ENCODE measurements at places on chromosomes 1 and 21. TPM values are rescaled to one million over a fixed set of nuclear protein-coding genes. Genes with fewer than 3 reads are reported as not detected.
A peak's percentile ranks its signal among the peaks of the same experiment; 100 is the strongest.

The PPIAL4G gene
- total RNA-seq: not detected

The HSPA6 gene
- total RNA-seq: 0.98 TPM

- peak overlapping the region; percentile 84 for H3K4me3 ChIP-seq
- no peak for DNase-seq
- H3K27me3 ChIP-seq: no peaks in the 10 kb centered on the region
- H3K36me3 ChIP-seq: no peaks in the 10 kb centered on the region
- peaks cover 11% of the 10 kb centered on the region for H3K4me1 ChIP-seq
Measured at GRCh38 chr1:162070094-162070748, 730 bp downstream of the NOS1AP start.

DNA sequence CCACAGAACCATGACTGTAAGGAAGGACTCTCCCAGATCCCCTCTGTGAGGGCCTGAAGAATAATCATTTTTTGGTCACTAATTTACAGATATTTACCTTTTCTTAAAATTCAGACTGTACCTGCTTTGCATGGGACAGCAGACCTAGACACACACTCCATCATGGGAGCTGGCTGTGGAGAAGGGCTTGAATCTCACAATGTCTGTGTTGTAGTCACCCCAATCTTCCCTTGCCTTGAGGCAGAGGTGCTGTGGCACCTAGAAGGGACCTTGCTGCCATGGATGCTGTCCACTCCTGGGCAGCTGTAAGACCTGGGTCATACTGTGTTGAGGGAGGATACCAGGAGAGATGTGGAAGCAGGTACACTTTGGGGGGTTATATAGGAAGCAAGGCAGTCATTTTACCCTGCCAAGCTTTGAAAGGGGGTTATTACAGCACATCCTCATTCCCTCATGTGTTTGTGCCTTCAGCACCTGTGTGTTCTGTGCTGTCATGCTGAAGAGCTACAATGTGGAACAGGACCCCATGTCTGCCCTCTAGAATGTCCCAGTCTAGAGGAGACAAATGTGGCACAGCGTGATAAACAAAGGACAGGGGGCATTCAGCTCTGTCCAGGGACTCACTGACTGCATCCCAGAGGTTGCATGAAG lies 27.1 kb downstream of the TRAF5 start:
- DNase-seq: no peak
- H3K36me3 ChIP-seq: no peaks in the 10 kb centered on the region
- H3K27ac ChIP-seq: no peak overlapping the region

- no peak overlapping the region for H3K4me3 ChIP-seq
- H3K27me3 ChIP-seq: no peaks in the 10 kb centered on the region
- DNase-seq: no peak
- H3K27ac ChIP-seq: no peak overlapping the region
Measured at GRCh38 chr1:115454837-115455511, 116.9 kb upstream of the NGF start.

GRCh38 chr1:54811066-54811465 lies 9.9 kb upstream of the TTC22 start:
- no peaks in the 10 kb centered on the region for H3K27me3 ChIP-seq
- no peaks in the 10 kb centered on the region for H3K36me3 ChIP-seq
- no peaks in the 10 kb centered on the region for H3K4me1 ChIP-seq
- H3K27ac ChIP-seq: no peak overlapping the region
- H3K4me3 ChIP-seq: no peak overlapping the region

- no peaks in the 10 kb centered on the region for H3K27me3 ChIP-seq
- H3K4me1 ChIP-seq: peaks cover 23% of the 10 kb centered on the region
- no peaks in the 10 kb centered on the region for H3K36me3 ChIP-seq
- H3K27ac ChIP-seq: peak overlapping the region; percentile 94
Measured at GRCh38 chr1:44820328-44821239, 12.3 kb downstream of the BTBD19 start.

DNA sequence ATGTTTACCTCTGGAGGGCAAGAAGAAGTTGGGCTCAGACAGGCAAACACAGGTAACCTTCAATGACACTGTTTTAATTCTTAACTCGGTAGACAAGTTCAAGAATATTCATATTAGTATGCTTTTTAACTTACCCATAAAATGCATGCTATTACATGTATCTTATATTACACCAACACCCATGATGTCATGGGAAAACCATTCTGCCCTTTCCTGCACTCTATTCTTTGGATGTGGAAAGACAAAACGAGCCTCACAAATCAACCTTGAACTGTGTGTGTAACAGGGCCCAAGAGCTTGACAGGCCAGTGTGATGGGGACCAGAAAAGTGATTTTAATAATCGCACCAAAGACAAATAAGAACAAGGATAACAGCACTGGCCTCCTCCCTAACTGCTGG lies 22.6 kb upstream of the RAP1GAP start:
- H3K4me1 ChIP-seq: no peaks in the 10 kb centered on the region
- DNase-seq: no peak
- peaks cover 3% of the 10 kb centered on the region for H3K36me3 ChIP-seq
- H3K27ac ChIP-seq: no peak overlapping the region
- H3K27me3 ChIP-seq: no peaks in the 10 kb centered on the region

DNA sequence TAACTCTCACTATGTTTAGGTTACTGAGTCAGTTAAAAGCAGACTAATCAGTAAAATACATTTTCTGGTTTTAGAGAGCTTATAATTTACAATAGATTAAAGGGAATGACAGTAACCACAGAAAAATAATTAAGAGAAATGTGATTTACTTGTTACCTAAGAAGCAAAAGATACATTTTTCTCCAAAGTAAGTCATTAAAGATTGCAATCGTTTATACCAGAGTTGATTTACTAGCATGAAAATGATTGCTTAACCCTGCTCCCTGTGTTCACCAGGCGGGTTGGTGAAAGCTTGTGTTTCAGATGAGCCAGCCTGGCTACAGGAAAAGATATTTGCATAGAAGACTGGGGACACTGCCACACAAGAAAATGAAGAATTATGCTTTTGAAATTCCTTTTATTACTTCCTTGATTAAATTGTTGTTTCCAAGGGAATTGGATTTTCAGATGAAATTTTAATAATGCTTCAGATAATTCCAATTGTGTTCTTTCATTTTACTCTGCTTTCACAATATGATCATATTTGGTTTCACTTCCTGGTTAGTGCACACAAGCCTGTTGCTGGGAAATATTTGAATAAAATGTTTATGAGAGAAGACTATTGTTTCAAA lies 27.9 kb downstream of the LRRC8B start:
- peaks cover 31% of the 10 kb centered on the region for H3K4me1 ChIP-seq
- no peak overlapping the region for H3K27ac ChIP-seq
- no peaks in the 10 kb centered on the region for H3K27me3 ChIP-seq
- no peaks in the 10 kb centered on the region for H3K36me3 ChIP-seq

DNA sequence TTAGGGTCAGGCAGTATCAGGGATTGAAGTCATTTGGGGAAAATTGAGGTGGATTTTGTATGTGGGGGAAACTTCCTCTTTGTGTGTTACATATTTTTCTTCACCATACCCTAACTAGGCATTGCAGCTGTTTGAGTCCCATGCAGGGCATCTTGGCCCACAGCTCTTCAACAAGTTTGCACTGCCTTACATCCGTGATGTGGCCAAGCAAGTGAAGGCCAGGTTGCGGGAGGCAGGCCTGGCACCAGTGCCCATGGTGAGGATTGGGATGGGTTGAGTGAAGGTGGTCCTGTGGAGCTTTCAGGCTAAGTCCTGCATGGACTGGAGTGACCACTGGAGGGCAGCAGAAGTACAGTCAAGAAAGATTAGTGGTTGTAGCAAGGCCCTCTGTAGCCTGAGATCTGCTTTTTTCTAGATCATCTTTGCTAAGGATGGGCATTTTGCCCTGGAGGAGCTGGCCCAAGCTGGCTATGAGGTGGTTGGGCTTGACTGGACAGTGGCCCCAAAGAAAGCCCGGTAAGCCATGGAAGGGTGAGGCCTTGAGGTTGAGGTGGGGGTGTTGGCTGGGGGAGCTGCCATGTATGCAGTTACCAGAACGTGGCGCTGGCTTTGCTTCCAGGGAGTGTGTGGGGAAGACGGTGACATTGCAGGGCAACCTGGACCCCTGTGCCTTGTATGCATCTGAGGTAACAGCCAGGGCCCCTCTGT lies 2.4 kb downstream of the UROD start:
- no peak for DNase-seq
- no peak overlapping the region for H3K4me3 ChIP-seq
- no peaks in the 10 kb centered on the region for H3K36me3 ChIP-seq
- no peaks in the 10 kb centered on the region for H3K27me3 ChIP-seq
- H3K4me1 ChIP-seq: peaks cover 40% of the 10 kb centered on the region
- H3K27ac ChIP-seq: no peak overlapping the region

- H3K4me3 ChIP-seq: no peak overlapping the region
- peaks cover 32% of the 10 kb centered on the region for H3K4me1 ChIP-seq
- H3K36me3 ChIP-seq: no peaks in the 10 kb centered on the region
- H3K27me3 ChIP-seq: no peaks in the 10 kb centered on the region
- H3K27ac ChIP-seq: no peak overlapping the region
Measured at GRCh38 chr1:87348341-87349019, 19.8 kb downstream of the LMO4 start.

DNA sequence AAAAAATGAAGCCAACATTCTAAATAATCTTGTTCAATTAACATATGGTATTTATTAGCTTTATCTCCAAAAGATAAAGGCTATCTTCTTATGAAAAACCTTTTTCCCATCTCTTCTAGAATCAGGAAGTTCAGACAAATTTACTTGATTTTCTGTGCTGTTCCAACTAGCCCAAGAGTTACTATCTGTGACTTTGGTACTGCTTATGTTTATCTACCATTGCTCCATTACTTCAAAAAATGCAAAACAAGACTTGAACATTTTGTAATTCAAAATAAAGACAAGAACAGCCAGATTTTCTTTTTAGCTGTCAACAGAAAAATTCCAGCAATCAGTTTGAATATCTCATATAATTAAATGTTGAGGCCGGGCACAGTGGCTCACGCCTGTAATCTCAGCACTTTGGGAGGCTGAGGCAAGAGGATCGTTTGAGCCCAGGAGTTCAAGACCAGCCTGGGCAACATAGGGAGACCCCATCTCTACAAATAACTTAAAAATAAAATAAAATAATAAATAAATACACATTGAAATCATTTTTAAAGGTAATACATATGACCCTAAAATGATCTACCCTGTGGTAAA lies 188.5 kb downstream of the LTN1 start:
- no peak overlapping the region for H3K4me3 ChIP-seq
- peaks cover 10% of the 10 kb centered on the region for H3K4me1 ChIP-seq
- H3K27me3 ChIP-seq: no peaks in the 10 kb centered on the region
